Activated T-helper 1 cell treated with anti-CD3 and anti-CD28 coated beads, Interleukin-2, amount 50 U/mL, for 16 hours (primary cell): ENCODE measurements at places on chromosomes 3 and 15.

GRCh38 chr15:78291698-78292097 lies 7.7 kb downstream of the SKIC8 start:
- no peak for DNase-seq

GRCh38 chr3:177429079-177429478 lies 231.8 kb upstream of the TBL1XR1 start:
- no peak for DNase-seq

DNA sequence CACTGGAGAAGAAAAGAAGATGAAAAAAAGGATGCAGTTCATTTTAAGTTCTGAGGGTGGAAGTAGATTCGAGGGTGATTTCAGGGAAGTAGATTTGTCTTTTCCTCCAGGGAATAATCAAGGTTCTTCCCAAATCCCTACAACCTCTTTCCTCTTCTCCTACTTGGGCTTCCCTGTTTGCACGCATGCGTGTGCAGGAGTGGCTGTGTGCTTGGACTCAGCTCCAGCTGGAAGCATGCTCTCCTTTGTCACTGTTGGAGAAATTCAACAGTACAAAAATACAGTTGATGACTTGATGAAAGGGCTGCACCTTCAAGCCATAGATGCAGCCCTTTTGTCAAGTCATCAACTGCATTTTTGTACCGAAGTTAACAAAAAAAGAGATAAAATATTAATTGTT lies 3.8 kb downstream of the OR5K2 start:
- DNase-seq = no peak

GRCh38 chr3:44958386-44958785 lies 17.6 kb downstream of the ZDHHC3 start:
- DNase-seq = no peak

GRCh38 chr15:96627031-96627568 lies 296.6 kb downstream of the NR2F2 start:
- no peak for DNase-seq

DNA sequence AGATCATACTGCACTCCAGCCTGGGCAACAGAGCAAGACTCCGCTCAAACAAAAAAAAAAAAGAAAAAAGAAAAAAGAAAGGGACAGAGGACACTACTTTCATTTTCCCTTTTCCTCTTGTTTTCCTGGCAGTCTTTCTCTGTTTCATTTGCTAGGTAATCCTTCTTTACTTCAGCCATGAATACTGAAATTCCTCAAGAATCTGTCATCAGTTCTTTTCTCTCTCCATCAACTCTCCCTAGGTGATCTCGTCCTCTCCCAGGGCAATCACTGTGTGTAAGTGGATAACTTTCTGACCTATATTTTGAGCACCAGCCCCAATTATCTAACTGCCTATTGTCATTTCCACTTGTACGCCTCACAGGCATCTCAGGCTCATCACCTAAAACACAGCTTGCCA lies 51.5 kb downstream of the TTC23 start:
- DNase-seq = no peak

DNA sequence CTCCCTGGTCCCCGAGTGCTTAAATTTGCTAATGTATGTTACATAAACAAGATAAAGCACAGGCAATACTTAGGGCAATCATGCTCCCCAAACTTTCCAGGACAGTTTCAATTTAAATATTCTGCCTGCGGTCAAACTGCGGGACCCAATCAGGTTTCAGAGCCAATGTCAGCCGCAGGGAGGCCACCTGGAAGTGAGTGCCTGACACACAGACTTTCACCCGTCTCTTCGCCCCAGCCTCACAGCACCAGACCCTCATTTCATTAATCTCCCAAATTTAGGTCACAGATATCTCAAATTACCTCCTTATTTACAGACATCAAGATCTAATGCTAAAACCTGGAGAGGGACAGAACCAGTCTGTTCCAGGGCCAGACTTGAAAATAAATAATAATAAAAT lies 107.2 kb upstream of the ALDH1A3 start:
- no peak for DNase-seq

- DNase-seq = peak; percentile 14
Observed at GRCh38 chr15:59918994-59919951, 84.8 kb upstream of the FOXB1 start.

DNA sequence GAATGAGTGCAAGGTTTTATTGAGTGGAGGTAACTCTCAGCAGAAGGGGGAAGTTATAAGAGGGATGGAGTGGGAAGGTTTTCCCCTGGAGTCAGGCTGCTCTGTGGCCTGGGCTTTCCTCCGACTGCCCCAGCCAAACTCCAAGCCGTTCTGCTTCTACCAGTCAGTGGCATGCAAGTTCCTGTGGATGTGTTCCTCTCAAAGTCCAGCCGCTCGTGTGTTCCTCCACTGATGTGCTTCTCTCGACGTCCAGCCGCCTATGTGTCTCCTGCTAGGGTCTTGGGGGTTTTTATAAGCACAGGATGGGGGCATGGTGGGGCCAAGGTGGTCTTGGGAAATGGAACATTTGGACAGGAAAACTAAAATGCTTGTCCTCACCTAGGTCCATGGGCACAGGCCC lies 9.0 kb upstream of the U2SURP start:
- DNase-seq = no peak

DNA sequence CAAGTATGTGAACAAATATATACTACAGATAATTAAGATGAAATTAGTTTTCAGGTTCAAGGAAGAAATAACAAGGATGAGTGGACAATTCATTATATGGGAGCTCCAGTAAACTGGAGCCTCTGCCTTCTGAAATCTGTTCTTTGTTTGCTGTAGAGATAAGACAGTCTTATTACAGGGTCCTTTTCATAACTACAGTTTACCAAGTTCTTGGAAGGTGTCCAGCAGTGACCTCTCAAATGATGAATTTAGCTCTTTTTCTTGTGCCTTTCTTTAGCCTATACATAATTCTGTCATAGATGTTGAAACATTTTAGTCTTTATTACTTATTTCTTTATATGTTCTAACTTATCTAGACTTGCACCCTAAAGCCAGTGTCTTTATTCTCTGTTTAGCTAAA lies 89.7 kb upstream of the GBE1 start:
- no peak for DNase-seq

DNA sequence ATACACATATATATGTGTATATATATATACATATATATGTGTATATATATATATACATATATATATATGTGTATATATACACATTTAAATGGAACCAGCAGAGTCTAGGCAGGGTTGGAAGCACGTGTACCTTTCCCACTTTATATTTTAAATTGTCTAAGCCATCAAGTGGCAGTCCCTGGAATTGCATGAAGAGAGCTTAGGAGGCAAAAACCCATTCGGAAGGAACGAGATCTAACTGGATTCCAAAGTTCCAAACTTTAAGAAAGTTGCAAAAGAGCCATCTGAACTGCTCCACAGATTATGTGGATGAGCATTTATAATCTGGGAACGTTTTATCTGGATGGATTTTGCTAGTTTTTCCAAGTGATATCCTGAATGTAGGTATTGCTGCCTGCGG lies 186.5 kb downstream of the FOXP1 start:
- DNase-seq = no peak

DNA sequence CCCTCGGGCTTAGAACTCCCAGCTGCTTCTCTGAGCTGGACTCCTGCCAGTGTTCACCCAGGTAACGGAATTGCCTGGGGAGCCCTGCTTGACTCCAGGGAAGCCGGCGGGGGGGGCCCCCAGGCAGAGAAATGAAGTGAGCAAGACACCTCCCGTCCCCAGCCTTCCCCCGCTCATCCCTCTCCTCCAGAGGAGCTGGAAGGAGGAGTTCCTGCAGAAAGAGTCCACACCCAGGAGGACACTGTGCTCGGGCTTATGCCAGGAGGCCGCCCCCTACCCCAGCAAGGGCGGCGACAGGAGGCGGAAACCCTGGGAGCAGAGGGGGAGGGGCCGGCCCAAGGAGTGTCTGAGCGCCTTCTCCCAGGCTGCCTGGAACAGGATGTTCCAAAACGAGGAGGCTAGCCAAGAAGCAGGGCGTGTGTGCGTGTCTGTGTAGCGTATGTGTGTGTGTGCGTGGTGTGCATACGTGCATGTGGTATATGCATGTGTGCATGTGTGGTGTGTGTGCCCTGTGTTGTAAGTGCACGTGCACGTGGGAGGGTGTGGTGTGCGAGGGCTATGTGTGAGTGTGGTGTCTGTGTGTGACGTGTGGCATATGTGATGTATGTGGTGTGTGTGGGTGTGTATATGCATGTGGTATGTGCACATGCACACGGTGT lies 511.3 kb downstream of the SHQ1 start:
- no peak for DNase-seq

DNA sequence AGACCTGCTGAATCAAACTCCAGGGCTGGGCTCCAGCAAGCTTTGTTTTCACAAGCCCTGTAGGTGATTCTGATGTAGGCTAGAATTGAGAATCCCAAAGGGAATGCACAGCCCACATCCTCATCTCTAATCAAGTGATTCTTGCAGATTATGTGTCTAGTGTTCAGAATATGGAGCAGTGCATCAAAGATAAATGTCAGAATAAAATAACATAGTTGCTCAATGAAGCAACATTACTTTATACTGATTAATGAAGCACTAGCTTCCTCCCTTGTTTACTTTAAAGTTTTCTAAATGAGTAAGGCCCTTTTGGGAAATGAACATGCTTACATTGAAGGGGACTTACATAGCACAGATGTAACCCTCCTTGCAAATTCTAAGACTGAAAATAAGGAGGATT lies 39.2 kb downstream of the NUP210 start:
- no peak for DNase-seq

GRCh38 chr3:132317229-132317948 lies at the start of gene ACP3:
ACP3 (plus strand) TSS chr3:132317407; CDS start chr3:132317457, 50 bp downstream.
- DNase-seq = no peak

DNA sequence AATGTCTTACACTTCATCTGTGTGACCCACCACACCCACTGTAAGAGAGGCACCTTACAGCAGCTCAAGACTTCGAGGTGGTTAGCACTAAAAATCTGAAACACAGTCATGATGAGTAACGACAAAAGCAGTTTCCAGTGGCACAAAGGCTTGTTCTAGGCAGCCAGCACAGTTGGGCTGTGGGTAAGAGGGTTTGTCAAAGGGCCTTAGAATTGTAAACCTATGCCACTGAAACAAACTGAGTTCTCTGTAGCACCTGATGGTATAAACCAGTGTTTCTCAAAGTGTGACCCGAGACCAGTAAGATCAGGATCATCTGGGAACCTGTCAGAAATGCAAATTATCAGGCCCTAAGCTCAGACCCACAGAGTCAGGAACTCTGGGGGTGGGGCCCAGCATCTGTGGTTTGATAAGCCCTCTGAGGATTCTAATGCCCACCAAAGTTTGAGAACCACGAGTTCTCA lies 36.5 kb downstream of the DAPK2 start:
- DNase-seq = peak; percentile 23
